ENCODE measurements at places on chromosomes 1 and 21. TPM values are rescaled to one million over a fixed set of nuclear protein-coding genes. Genes with fewer than 3 reads are reported as not detected.

DNA sequence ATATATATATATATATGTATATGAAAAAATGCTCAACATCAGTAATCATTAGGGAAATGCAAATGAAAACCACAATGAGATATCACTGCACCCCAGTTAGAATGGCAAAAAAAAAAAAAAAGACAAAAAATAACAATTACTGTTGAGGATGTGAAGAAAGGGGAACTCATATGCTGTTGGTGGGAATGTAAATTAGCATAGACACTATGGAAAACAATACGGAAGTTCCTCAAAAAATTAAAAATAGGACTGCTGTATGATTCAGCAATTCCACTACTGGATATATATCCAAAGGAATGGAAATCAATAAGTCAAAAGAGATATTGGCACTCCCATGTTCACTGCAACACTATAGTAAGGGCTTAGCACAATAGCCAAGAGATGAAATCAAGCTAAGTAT, 41.5 kb upstream of the CTBS start:
- peaks cover 4% of the 10 kb centered on the region for H3K4me1 ChIP-seq
- H3K27ac ChIP-seq, result no peak overlapping the region
- H3K4me3 ChIP-seq, result no peak overlapping the region
- H3K36me3 ChIP-seq, result no peaks in the 10 kb centered on the region
- H3K27me3 ChIP-seq, result no peaks in the 10 kb centered on the region

- H3K4me1 ChIP-seq, result peaks cover 9% of the 10 kb centered on the region
- no peaks in the 10 kb centered on the region for H3K27me3 ChIP-seq
- no peak overlapping the region for H3K27ac ChIP-seq
These were observed 103.0 kb downstream of the KIAA0319L start for GRCh38 chr1:35454176-35454575.

DNA sequence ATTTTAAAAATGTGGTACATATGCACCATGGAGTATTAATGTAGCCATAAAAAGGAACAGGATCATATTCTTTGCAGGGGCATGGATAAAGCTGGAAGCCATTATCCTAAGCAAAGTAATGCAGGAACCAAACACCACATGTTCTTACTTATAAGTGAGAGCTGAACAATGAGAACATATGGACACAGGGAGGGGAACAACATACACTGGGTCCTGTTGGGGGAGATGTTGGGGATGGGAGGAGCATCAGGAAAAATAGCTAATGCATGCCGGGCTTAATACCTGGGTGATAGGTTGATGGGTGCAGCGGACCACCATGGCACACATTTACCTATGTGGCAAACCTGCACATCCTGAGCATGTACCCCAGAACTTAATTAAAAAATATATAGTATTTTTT, 352.5 kb upstream of the KAZN start:
- no peaks in the 10 kb centered on the region for H3K27me3 ChIP-seq
- H3K36me3 ChIP-seq, result no peaks in the 10 kb centered on the region
- no peak overlapping the region for H3K4me3 ChIP-seq

- H3K4me1 ChIP-seq, result peaks cover 5% of the 10 kb centered on the region
- no peak for DNase-seq
- no peaks in the 10 kb centered on the region for H3K36me3 ChIP-seq
- peak overlapping the region; percentile 25 for H3K4me3 ChIP-seq
- peak overlapping the region; percentile 21 for H3K27ac ChIP-seq
- no peaks in the 10 kb centered on the region for H3K27me3 ChIP-seq
These were observed 39.5 kb upstream of the CASZ1 start for GRCh38 chr1:10835822-10836421.

DNA sequence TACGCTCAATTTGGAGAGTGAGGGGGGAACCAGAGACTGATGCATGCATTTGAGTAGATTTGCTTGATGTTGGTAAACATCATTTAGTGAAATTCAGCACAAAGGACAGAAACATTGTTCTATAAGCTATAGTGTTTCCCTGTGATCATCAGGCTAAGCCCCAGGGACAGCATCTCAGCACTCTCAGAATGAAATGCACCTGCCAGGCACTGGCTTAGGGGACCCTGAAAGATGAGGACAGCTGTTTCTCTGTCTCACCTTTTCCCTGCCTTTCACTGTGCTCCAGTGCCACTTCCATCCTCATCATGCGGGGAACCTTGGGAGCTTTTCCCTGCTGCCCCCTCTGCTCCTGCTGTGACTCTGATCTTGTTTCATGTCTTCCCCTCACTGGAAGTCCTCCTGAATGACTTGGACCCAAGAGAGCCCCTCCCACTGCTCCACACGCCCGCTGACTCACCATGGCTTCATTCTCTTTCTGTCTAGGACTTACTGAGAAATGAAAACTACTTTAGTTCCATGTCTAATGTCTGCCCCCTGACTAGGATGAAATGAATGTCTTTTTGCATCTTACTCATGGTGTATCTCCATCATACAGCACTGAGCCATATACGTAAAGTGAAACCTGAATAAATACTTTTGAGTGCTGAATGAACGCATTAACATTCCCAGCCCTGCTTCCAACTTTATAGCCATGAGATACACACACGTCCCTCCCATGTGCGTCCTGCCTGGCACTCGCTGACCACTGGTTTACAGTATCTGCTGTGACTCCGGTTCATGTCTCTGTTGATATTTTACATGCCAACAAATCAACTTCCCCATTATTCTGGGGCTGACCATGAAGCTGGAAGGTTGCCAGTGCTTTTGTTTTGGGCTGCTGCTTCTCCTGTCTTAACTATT, 182.0 kb downstream of the PCP4 start:
- H3K36me3 ChIP-seq, result no peaks in the 10 kb centered on the region
- H3K27me3 ChIP-seq, result no peaks in the 10 kb centered on the region
- no peak overlapping the region for H3K4me3 ChIP-seq
- no peaks in the 10 kb centered on the region for H3K4me1 ChIP-seq

Gene NLRP3
- 0.39 TPM for total RNA-seq
